NCI-H2107 (cell line): ENCODE measurements at places on chromosomes 4 and X.

- DNase-seq = no peak
These were observed 154.6 kb downstream of the ATOH1 start for GRCh38 chr4:93983140-93983539.

DNA sequence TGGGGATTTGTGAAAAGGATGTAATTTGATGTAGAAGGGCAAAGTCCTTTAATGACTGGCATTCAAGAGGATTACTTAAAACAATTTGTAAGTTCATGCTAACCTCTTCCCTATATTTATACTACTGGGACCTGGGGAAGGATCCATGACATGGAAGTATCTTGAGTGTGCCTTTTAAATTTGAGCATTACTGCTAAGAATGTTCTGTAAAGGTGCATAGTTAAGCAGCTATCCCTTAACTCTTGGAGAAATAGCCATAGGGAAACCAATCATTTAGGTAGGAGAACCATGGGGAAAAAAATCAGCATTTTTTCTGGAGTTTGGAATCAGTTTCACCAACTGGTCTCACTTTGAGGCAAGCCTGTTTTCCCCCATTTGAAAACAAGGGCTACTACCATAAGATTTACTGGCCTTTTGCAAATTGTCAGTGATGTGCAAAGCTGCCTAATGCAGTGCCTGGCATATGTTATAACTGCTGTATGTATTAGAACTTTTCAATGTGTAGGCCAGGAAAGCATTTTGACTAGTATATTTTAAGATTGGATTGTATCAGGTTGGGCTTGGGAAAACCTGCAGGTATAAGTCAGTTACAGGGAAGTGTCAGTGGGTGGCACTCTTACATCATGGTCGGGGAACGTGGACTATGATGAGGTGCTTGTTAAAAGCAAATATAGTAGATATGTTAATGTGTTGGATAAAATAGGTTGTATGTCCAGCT, 72.1 kb downstream of the PRSS12 start:
- peak; percentile 10 for DNase-seq

DNA sequence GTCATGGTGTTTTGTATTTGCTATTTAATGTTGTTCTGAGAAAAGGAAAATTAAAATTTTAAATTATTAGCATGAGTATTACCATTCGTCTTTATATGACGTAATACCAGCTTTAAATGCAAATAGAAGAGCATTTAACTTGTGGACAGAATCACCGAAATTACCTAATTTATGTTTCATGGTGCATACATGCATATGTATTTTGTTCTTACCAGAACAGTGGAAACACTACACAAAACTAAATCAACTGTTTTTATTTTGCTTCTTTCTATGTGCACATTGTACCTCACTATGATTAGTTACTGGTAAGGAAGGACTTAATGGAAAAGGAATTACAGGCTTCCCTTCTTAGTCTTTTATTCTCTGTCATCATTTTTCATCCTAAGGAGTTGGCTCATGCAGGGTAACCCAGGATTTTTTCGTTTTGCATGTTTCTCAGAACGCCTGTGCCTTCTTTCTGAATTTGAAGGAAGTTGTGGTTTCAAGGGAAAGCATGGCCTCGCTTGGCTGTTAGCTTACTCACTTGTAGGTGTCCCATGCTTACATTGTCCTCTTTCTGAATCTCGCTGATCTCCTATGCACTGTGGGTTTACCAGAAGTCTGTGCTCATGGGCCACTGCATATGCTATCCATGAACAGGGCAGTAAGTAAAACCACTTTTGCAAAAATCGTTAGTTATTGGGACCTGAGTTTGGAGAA, 300.0 kb upstream of the PUDP start:
- no peak for DNase-seq

- no peak for DNase-seq
These were observed 328.8 kb downstream of the IQCM start for GRCh38 chr4:149486861-149487260.

DNA sequence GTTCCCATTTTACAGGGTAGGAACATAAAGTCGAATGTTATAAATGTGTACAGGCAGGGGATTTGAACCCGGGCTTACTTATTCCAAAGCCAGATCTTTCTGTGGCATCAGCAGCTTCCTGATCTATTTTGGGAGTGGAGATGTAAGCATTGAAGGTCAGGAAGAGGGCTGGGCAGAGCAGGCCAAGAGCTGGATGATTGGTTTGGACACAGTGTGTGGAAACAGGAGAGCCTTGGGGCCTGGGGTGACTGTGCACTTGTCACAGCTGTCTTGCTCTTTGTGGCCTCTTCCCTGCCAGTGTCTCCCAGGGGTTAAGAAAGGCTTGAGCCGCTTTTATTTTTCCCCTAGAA, 127.9 kb upstream of the ENPP6 start:
- DNase-seq = no peak

DNA sequence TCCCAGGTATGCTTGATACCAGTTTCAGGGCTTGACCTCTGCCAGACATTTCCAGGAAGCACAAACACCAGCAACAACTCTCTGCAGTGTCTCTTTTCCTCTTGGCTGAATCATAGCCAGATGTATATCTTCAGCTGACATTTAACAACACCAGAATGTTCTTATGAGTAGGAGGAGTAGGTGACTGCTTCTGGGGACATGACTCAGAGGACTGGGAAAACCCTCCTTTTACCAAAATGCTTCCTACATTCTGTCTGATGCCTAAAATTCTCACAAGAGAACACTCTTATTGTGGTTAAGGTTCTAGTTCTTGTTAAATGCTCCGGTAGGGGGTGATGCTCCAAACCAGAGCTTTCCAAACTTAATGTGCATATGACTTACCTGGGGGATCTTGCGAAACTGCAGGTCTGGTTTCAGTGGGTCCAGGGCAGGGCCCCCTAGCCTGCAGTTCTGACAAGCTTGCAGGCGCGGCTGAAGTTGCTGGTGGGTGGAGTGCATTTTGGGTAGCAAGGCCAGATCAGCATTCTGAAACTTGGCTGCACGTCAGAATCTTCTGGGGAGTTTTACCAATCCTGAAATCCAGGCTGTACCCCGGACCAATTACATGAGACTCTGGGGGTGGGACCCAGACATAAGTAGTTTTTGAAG, 329.3 kb upstream of the RPS6KA3 start:
- no peak for DNase-seq

DNA sequence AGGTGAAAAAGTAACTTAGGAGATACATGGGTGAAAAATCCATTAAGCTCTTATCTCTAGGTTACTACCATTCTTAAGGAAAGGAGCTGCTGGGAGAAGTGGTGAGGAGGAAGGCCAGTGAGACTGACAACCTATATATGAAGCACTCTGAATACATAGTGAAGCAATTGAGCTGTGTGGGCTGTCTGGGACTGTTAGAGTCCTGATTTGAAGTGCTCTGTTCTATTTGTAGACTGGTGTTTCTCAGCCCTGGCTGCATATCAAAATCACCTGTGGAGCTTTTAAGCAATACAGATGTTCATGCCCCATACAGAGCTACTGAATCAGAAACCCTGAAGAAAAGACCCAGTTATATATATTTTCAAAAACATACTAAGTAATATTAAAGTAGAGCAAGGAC, 3.9 kb downstream of the SERTM2 start:
- DNase-seq = no peak

GRCh38 chr4:26120098-26120825, 200.6 kb upstream of the RBPJ start:
- no peak for DNase-seq

- no peak for DNase-seq
These were observed 172.9 kb upstream of the GYPA start for GRCh38 chr4:144313370-144313769.

DNA sequence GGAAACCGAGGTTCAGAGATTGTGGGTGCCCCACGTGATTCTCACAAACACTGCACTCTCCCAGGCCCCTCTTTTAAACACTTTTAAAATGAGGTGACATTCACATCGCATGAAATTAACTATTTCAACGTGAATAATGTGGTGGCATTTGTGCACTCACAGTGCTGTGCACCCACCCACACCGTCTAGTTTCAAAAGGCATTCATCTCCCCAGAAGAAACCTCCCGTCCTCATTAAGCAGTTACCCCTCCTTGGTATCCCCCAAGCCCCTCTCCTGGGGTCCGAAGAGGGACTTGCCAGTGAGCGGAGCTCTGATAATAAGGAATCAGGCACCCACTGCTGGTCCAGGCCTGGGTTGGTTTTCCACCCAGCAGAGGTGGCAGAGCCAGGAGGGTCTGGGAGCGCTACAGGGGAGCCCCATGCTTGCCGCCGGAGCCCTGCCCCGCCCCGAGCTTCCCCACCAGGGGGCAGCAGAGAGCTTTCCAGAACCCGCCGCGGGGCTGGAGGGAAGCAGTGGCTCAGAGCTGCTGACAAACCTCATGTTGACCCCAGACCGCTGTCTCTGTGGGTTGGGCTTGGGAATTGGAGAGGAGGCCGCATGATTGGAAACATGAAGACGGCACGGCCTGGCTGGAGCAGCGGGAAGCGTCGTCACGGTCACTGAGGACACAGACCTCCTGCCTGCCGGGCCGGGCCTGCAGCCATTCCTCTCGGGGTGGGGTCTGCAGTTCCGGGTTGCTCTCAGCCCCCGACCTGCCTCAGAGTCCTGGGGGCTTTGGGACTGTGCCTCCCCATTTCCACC, 27.5 kb upstream of the HTRA3 start:
- DNase-seq = peak; percentile 29

DNA sequence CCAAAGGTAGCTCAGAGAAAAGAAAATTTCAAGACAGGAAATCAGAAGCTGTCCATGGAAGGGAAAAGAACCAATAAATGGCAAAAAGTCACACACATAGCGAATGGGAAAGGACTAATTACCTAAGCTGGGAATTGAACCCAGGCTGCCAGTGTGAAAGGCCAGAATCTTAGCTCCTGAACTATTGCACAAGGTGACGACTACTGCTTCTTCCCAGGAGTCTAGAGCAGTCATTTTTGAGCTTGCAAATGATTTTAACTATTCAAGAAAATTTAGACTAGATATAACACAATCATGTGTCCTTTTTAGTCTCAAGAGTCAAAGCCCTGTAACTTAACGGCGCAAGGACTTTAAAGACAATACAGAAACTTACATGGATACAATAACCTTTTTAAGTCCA, 34.1 kb upstream of the ZNF81 start:
- no peak for DNase-seq

GRCh38 chrX:9707306-9708033, 58.2 kb downstream of the GPR143 start:
- DNase-seq = no peak

- no peak for DNase-seq
These were observed 54.0 kb upstream of the AMELX start for GRCh38 chrX:11239230-11239629.

- DNase-seq = peak; percentile 34
These were observed 785 bp upstream of the EFNB1 start for GRCh38 chrX:68827848-68828624.

- DNase-seq = no peak
These were observed 37.9 kb downstream of the RAB40AL start for GRCh38 chrX:102975016-102975415.
